ENCODE measurements at places on chromosomes 11 and 22.

- DNase-seq: no peak
Measured at GRCh38 chr11:103920449-103920848, 116.0 kb upstream of the DDI1 start.

DNA sequence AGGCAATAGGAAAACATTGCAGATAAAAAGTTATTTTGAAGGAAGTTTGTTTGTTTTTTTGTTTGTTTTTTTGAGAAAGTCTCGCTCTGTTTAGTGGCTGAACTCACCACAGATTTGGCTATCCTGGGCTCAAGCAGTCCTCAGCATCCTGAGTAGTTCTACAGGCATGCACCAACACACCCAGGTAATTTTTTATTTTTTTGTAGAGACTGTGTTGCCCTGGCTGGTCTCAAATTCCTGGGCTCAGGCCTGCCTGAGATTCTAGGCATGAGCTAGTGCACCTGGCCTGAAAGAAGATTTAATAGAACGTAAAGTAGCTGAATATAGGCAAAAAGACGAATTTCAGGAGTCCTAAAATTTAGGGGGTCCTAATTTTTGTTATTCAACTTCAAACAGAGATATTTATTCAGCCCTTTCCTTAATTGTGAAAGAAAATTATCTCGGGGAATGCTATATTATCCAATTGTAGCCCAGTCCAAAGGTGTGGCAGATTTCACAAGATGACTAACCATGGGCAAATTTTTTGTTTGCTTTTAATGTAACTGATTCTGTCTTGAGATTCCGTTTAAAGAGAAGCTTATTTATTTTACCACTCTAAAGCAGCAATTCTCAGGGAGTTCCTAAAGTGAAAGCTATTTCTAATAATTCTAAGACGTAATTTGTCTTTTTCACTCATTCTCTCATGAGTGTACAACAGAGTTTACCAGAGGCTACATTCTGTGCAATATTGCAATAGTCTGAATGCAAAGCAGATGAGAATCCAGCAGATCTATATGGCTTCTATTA is 940 bp downstream of the IL18 start:
- DNase-seq: no peak

DNA sequence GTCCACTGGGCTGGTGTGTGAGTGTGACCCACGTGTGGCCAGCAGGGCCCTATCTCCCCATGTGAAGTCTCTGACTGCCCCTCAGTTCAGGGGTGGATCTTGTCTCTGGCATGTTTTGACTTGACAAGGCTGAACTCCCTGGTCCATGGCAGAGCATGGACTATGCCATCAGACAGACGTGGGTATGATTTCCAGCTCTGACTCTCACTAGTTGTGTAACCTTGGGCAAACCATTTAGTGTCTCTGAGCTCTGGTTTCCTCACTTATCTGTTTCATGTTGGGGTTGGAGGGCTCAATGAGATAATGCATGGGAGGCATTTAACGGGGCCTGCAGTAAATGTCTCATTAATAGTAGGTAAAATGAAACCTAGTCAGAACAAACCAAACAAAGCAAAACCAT is 254.5 kb upstream of the NARS2 start:
- DNase-seq: peak; percentile 71

DNA sequence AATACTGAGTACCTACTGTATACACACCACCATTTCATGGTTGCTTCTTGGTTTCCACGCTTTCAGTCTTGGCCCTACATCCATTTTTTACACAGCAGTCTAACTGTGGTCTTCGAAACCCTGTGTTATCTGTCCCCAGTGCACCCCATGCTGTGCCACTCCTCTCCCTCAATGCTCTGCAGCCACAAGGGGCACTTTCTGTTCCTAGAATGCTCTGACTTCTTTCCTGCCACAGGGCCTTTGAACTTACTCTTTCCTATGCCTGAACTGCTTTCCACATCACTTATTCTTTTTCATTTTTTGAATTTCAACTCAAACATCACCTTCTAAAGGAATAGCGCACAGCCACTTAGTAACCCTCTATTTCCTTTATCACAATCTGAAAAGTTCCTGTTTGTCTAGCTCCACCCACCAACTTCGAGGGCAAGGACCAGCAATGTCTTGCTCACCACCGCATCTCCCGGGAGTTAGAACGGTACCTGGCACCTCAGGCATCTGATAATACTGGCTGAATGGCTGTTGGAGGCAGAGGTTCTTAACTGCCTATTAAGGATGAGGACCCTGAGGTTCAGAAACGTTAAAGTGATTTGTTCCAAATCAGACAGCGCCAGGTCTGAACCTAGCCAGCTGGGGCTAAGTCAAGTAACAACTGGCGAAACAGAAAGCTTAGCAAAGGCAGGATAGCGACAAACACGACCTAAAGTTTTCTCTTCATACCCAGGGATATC is 568 bp downstream of the ALG8 start:
- peak; percentile 50 for DNase-seq

DNA sequence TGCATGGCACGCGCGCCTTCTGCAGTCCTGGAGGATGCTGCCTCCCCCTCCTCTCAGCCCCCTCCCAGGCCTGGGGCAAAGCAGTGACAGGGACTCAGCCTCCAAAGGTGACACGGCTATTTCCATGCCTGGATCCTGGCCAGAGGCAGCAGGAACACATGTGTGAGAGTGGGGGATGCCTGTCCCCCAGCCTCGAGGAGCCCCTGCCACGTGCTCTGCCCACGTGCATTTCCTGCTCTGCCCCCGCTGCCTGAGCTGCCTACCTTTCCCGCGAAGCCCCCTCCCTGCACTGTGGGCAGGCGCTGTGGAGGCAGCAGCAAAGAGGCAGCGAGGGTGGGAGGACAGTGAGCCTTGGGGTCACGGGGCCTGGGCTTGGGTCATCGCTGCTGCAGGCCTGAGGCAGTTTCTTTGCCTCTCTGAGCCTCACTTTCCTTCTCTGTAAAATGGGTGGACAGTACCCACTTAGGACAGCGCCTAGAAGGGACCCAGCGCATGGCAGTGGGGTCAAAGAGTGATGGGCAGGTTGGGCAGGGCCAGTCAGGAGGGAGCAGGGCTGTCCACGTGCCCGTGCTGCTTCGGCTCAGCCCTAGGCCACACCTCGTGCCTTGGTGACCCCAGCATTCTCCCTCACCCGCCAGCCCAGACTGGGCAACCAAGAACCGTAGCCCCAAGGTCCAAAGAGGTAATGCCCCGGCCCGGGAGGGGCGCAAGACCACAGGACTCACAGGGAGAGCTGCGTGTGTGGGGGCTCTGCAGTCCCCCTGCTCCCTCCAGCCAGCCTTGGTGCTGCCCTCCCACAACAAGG is 48.6 kb downstream of the FLRT1 start:
- no peak for DNase-seq

DNA sequence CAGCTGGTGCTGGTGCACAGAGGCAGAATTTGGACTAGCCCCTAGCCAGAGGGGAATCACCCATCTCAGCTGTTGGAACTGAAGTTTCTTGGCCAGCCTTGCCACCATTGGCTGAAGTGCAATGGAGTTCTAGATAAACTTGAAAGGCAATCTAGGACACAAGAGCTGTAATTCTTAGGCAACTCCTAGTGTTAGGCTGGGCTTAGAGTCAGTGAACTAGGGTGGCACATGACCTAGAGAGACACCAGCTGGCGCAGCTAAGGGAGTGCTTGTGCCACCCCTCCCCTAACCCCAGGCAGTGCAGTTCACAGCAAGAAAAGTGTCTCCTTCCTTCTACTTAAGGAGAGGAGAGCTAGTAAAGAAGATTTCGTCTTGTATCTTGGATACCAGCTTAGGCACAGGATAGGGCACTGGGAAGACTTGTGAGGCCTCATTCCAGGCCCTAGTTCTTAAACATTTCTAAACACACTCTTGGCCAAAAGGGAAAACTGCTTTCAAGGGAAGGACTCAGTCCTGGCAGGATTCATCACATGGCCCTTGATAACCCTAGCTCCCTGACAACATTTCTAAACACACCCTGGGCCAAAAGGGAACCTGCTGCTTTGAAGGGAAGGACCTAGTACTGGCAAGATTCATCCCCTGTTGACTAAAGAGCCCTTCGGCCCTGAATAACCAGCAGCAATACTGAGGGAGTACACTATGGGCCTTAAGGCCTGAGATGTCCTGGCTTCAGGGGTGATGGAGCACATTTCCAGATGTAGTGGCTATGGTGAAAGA is 53.4 kb downstream of the XRRA1 start:
- no peak for DNase-seq

- peak; percentile 99 for DNase-seq
Measured at GRCh38 chr22:41285820-41286638, at the start of gene RANGAP1. TSS of gene RANGAP1 (minus strand) at chr22:41286187. CDS start at chr22:41281044, 5,143 bp downstream.

GRCh38 chr22:40853961-40854360 is 2.5 kb downstream of the ST13 start:
- no peak for DNase-seq

- no peak for DNase-seq
Measured at GRCh38 chr11:86678823-86679222, 6.4 kb upstream of the ME3 start.

GRCh38 chr11:31818874-31819331 is 7.8 kb upstream of the PAX6 start:
- no peak for DNase-seq

GRCh38 chr11:2190657-2191471 is 19.2 kb upstream of the TH start:
- peak; percentile 77 for DNase-seq

- peak; percentile 20 for DNase-seq
Measured at GRCh38 chr22:46738647-46739093, 618 bp upstream of the CERK start.

DNA sequence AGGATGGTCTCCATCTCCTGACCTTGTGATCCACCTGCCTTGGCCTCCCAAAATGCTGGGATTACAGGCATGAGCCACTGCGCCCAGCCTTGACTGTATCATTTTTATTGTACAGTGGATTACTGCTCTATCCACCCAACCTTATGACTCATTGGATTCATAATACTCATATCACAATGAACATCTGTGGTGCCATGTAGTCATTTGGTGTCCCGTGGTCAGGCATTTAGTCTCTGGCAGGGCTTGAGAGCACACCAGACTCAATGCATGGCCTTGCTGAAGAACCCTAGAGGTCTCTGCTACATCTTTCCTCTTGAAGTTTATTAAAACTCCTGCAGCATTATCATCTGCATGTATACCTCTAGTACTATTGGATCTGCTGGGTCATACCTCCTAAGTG is 98.0 kb upstream of the LDLRAD3 start:
- DNase-seq: no peak

DNA sequence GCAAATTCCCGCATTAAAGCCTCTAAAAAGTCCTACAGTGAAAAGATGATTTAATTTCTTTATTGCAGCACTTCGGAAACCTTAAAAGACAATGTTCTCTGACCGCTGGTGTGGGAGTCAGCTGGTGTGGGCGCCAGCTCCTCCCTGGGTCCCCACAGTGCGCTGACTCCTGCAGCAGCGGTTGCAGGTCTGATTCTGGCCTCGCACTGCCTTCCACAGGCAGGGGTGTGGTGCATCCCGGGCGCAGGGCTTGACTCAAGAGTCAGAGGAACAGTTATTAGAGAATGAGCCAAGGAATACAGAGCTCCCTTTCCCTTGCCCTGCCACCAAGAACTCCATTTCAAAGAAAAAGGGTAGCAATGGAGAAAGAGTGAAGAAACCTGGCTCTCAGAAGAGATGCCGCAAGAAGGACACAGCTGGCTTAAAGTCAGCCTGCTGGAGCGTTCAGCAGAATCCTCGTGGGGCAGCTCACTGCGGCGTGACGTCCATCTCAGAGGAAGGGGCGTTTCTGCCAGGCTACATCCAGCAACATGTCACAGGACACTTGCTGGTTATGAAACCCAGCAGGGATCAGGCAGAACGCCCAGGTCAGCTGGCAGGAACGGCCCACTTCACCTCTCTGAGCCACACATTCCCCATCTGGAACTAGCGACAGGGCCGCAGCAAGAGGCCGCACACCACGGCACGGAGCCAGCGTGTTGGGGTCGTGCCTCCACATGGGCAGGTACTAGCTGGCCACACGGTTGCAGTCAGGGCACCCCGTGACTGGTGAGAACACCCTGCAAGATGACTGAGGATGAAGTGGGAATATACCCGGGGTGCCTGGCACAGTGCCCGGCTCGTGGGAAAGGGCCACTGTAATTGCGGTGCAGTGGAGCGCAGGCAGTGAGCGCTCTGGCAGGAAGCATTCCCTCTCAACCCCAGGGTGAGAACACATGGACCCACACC is 18.1 kb upstream of the EFCAB6 start:
- DNase-seq: no peak

DNA sequence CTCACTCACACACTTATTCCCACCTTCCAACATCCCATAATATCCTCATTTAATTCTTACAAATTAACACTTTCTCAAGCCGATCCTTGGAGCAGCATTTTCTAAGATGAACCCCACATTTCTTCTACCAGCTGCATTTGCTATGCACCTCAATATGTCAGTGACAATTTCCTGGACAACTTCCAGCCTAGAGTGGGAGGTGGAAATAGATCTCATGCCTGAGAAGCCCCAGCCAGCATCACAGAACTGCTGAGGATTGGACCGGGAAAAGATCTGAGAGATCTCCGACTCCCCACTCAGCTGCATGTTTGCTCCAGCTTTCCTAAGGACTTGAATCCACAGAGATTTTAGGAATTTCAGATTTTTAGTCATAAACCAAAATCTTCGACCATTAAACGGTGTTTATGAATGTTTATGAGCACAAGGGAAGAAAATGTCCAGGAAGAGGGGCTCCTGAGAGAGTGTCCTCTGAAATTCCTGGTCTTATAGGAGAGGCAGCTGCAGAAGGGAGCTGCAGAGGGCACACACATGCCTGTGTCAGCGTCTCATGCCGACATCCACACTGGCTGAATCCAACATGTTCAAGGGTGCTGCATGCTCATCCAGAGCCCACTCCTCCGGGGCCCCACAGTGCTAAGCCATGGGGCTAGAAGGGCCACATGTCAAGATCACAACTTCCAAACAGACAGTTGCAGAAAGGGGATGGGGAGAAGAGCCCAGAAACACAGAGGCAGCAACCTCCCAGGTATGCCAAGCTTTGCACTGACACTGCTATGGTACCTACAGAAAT is 68.6 kb downstream of the MICAL3 start:
- no peak for DNase-seq

GRCh38 chr11:74024261-74025029 is 15.6 kb upstream of the UCP3 start:
- peak; percentile 83 for DNase-seq

GRCh38 chr11:996681-997080 is 39.8 kb downstream of the MUC6 start:
- no peak for DNase-seq

- DNase-seq: no peak
Measured at GRCh38 chr11:124754309-124754708, 2.3 kb upstream of the VSIG2 start.

All from suppressor macrophage treated with lipopolysaccharide for 1 hour (primary cell).